ENCODE measurements at places on chromosomes 4 and X.

GRCh38 chrX:148572337-148572736, 71.9 kb downstream of the AFF2 start:
- DNase-seq, result no peak

DNA sequence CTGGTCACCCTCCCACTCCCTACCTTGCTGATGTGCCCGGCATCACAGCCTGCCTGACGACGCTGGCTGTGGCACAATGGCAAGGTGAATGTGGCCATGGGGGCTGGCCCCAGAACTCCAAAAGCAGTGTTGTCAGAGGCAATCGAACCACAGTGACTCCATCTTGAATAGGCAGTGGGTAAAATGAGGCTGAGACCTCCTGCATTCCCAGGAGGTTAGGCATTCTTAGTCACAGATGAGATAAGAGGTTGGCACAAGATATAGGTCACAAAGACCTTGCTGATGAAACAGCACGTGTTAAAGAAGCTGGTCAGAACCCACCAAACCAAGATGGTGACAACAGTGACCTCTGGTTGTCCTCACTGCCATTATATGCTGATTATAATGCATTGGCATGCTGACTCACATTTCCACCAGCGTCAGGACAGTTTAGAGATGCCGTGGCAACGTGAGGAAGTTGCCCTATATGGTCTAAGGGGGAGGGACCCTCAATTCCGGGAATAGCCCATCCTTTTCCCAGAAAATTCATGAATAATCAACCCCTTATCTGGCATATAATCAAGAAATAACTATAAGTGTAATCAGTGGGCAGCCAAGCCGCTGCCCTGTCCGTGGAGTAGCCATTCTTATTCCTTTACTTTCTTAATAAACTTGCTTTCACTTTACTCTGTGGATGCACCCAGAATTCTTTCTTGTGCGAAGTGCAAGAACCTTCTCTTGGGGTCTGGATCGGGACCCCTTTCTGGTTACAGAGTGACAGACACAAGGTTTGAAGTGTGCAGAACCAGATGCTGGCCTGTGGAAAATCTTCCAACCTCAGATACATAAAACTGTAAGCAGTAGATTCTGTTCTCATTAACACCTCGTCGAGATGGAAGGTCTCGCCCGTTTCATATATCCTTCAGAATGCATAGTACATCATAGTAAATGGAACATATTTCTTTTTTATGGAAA, 26.8 kb upstream of the CLDN24 start:
- peak; percentile 8 for DNase-seq

GRCh38 chr4:8701126-8702019, 108.8 kb downstream of the CPZ start:
- no peak for DNase-seq

DNA sequence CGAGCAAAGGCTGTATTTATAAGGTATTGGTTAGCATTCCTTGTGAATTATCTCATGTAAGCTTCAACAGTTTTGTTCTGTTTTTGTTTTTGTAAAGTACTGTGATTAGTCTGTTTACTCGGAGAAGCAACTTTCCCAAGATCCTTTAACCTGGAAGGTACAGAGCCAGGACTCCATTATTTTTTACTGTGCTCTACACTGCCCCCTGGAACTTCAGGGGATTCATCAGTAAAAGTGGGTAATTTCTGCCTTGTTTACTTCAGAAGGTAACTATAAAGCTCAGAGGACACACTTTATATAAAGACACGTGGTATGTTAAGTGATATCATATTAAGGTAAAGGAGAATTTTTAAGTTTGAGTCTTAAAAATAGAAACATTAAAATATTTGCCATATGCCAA, 124.9 kb downstream of the IQCM start:
- DNase-seq, result no peak
